T-cell (primary cell): ENCODE measurements at places on chromosomes 3 and 15. TPM values are rescaled to one million over a fixed set of nuclear protein-coding genes. Genes with fewer than 3 reads are reported as not detected.
A peak's percentile ranks its signal among the peaks of the same experiment; 100 is the strongest.

KIF15 gene
- total RNA-seq = 0.82 TPM

KNL1 gene
- total RNA-seq = 3.8 TPM

DAZL gene
- not detected for total RNA-seq

TMCO5A gene
- not detected for total RNA-seq

MYLK gene
- total RNA-seq = 1.4 TPM

DPPA4 gene
- total RNA-seq = 1.5 TPM

TAGLN3 gene
- not detected for total RNA-seq

ERC2 gene
- total RNA-seq = not detected

- DNase-seq = no peak
These were observed 404.2 kb upstream of the IL12A start for GRCh38 chr3:159584421-159584820.

- DNase-seq = no peak
These were observed 1.2 kb downstream of the ACOX2 start for GRCh38 chr3:58535531-58536500.

DNA sequence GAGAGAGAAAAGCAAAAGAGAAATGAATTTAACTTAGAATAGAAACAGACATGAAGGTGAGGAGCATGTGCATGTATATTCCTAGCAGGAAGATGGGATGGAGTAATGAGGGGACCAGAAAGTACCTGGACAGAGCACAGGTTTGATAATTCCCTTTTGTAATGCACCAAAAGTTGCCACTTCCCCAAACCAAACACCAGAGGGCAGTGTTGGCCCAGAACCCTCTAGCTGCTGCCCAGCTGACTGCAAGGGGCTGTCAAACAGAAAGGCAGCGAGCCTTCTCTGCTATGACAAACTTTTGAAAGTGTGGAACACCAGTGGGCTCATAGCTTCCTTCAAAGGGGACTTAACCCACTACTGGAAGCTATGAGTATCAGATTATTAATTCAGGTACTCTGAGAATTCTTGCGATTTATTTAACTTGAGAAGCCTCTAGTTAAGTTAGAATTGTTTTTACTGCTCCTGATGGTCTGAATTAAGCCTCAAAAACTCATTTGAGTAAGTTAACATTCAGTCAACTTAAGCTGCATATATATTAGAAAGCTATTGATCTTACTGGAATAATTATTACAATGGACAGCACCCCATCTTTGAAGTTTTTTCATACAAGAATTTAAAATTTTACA, 234.9 kb downstream of the NEK10 start:
- peak; percentile 44 for DNase-seq

DNA sequence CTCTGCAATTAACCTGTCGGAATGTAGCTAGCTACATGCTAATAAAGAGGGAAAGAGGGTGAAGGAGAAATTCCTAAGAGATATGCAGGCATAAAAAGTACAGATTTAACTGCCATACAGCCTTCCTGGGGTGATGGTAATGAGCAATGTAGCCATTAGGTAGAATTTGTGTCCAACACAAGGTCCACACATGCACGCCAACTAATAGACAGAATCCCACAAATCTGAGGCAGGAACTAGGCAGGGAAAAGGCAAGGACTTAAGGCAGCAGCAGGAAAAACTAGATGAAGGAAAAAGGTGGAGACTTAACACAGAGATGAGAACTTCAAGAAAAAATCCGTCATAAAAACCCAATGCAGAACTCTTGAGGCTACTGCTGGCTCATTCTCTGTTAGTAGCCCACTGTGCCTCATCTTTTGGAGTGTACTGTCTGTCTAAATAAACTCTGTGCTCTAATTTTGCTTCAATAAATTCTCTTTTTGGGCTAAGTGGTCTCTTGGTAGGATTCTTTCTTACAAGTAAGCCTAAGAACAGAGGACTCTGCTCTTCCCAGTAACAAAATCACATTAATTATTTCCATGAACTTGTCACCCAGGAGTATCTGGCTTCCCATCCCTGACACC, 81.5 kb downstream of the BTLA start:
- DNase-seq = no peak

DNA sequence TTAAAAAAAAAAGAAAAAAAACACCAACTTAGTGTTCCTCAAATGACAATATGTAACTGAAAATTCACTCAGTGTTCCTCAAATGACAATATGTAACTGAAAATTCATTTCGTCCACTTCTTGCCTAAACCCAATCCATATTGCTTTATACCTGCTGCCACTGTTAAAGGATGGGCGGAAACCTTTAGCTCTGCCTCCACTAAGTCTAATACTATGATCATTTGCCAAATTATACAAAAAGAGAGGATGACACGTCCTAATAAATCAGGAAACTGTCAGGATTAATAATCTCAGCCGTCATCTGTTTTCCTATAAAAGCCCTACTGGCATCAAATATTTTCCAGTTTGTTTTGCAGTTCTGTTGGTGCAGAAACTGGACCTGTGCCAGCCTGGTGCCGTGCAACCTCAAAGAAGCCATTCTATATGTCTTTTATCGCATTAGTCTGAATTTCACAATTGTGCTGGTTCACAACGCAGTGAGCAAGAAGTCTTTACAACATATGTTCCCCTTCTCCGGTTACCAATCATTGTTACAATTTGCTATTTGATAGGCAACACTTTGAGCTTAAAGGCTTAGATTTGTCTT, 160.4 kb upstream of the KCNH8 start:
- DNase-seq = no peak

DNA sequence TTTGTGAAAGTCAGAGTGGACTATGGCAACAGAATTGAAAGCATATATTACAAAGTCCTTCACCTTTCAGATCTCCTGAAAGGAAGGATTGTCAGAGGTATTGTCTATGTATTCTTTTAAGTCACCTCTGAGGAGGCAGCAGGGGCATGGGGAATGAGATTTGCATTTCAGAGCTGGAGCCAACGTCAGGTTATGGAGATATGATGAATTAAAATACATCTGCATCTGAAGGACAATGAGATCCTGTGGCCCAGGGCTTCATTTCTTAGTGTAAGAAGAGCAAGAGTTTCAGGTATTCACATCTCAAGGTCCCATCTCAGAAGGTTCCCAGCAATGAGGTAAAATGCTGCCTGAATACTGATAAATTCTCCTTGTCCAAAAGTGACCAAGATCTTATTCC, 695.8 kb downstream of the TUSC7 start:
- DNase-seq = no peak

DNA sequence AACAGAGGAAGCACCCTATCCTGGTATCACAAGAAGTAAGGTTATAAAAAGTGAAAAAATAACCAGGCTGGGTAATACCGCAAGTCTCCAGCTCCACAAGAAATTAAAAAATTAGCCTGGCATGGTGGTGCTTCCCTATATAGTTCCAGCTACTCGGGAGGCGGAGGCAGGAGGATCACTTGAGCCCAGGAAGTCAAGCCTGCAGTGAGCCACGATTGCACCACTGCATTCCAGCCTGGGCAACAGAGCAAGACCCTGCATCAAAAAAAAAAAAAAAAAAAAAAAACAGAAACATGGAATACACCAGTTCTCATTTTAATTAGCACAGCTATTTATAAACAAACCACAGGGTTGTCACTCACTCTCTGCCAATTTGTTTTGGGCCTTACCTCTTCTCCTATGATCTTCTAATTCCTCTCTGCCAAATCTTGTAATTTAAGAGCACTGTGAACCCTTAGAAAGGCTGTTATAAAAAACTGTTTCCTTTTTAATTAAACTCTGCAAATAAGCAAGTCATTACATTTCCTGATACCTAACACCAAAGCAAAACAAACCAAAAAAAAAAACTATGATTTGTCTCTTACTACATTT, 22.6 kb downstream of the DCUN1D1 start:
- DNase-seq = no peak

DNA sequence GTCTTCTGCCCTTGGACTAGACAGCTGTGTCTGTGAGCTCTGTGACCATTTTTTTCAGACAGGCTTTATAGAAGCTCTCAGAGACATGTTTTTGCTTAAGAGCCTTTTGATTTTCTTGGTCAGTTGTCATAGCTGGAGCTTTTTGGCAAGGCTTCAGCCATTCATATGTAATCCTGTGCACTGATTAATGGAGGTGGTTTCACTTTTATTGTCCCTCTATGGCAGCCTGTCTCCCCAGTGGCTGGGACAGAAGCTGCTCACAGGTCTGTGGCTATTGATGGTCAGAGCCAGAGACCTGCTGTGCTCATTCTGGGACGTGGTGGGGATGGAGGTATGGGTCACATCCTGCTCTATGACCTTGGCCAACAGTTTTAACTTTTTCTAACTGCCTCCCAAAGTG, 226.6 kb upstream of the LRRFIP2 start:
- no peak for DNase-seq

DNA sequence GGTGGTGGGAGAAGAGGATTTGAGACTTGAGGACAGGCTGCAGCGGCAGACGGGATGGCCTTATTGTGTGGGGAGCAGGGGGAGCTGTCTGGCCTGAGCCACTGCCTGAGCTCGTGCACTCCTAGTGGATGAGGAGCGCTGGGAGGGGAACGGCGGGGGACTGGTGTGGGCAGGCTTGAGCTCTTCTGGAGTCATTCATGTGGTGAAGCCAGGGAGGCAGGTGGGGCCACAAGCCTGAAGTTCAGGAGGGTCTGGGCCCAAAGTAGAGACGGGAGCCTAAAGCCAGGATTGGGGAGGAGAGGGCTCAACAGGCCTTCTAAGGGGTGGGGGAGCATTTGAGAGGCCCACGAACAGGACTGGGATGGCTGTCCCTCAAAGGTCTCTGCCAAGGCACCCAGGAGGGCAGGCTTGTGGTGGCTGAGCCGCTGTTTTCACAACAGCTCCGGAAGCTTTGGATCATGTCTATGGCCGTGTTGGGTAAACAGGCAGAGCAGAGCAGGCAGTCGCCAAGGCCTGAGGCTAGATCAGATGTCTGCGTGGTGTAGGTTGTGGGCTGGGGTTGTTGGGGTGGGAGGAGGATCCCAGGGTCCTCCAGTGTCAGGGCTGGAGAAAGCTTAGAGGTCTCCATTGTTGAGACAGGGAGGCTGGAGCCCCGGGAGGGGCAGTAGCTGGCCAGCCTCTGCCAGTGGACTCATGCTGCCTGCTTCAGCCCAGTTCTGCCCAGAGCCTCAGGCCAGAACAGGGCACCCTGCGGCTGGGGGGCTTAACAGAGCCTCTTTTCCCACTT, 8.2 kb downstream of the PRKCD start:
- DNase-seq = no peak

DNA sequence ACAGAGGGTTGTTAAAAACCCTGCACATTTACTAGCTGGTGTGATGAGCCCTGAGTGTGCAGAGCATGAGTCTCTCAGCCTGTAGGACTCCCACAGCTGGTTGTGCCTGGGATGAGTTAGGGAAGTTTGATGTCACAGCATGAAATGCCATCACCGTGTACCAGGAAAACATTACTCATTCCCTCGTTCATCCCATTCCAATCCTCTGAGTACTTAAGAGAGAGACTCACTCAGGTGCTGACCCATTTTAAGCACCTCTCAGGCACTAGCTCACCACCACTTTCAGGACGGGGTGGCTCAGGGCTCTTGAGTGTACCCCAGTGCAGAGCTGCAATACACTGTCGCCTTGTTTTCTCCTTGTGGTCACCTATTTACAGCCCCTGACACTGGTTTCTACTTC, 18.7 kb downstream of the MGLL start:
- no peak for DNase-seq

DNA sequence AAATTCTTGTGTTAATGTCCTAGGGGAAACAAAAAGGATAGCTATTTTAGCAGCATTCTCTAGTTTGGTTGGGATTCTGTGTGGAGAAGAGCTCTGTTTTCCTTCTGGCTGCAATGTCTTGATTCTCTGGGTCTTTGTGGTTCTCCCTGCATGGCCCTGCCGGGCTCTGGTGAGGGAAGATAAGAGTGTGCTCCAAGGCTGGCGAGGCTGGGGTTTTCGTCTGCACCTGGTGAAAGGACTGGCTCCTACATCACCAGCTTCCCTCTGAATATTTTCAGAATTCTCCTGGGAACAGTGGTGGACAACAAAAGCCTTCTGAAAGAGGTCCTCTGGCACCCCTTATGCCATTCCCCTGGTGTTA, 38.1 kb upstream of the SFMBT1 start:
- DNase-seq = no peak

DNA sequence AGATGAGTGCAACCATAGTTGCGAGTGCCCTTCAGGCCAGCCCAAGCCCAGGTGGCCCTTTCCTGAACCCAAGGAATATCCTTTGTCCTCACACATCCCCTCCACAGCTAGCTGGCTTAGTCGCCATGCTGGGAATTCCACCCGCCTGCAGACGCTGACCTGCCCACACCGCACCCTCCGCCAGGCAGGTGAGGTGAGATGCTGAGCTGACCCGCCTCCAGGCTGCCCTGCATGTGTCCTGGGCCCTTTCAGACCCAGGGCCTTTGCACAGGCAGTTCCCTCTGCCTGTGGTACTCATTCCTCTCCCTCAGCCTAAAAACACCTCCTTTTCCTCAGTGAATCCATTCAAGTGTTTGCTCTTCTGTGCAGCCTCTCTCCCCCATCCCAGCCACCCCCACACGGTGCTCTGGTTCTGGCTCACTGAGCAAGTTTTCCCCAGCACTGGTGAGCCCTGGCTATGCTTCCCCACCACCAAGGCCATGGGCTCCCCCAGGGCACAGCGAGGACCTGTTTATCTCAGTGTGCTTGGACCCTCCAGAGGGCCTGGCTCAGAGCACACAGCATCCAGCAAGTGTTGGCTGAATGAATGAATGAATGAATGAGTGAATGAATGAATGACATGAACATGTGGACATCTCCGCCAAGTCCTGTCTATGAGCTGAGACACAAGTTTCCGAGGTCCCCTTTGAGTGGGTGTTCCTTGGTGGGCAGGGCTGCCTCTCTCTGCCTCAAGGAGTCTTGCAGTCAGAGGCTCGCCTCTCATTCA, 33.0 kb upstream of the LINGO1 start:
- DNase-seq = no peak

- no peak for DNase-seq
These were observed 121.3 kb downstream of the RPLP1 start for GRCh38 chr15:69573815-69574475.

GRCh38 chr3:102670986-102671385, 236.2 kb downstream of the ZPLD1 start:
- no peak for DNase-seq

- DNase-seq = peak; percentile 40
These were observed at the start of gene CD80 for GRCh38 chr3:119559441-119559963. CD80 (minus strand) TSS chr3:119559614; CDS start chr3:119557728, 1,886 bp downstream.

DNA sequence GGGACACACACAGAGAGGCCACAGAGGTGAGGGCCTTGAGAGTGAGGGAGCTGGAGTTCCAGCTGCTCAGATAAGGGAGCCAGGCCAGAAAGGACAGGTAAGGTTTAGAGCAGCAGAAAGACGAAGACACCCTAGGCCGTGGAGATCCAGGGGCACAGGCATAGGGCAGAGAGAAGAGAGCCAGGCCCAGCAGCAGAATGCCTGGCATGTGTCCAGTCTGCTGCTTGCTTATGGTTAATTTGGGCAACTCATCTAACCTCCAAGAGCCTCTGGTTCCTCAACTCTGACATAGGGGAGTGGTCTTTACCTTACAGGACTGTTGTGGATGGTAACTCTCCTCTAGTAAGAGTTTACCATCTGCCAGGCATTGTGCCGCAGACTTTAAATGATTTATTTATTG, 35.9 kb downstream of the STARD5 start:
- no peak for DNase-seq

DNA sequence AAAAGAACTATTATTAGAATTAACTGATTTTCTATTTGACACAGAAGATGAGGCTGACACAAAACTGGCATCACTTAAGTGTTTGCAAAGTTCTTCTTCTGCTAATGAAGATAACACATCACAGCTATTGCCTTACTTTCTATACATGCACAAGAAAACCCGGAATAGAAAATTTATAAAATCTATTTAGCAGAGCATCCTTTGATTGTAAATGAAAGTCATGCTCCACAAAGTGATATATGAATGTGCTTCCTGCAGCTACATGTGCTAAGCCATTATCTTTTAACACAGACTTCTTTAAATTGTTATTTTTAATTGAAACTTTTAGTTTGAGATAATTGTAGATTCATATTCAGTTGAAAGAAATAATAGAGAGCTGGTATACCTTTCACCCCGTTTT, 27.0 kb downstream of the DENND4A start:
- no peak for DNase-seq
